ENCODE measurements at places on chromosomes 1 and 21. TPM values are rescaled to one million over a fixed set of nuclear protein-coding genes. Genes with fewer than 3 reads are reported as not detected.

DNA sequence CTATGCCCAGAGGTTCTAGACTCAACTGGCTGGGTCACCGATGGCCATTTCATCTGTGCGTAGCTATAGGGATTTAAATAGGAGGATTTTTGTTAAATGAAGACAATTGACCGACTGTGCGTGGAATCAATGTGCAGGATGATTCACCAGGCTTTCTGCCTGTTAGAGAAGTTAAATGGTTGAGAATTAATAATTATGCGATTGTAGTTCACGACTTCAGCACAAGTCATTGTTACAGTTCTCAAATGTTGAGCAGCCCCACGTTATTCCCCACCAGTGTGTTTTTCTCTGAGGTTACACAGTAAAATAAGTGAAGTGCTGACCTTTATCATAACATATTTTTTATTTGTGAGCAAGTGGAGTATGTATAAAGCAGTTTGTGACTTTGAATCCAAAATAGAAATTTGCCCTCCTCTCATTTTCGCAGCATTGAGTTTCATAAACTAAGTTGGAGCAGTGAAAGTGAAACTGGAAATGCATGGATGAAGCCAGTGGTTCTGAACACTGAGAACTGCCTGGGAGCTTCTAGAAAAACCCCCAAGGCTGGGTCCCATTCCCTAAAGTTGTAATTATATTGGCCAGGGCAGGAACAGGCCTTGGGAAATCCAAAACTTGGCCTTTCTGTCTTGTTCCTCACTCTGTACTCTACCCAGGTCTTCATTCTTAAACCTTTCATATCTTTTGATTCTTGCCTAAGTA, 102.6 kb downstream of the GALNT2 start:
- no peak for DNase-seq

Gene ANP32E
- polyA plus RNA-seq, result 121 TPM

GRCh38 chr1:237700181-237700580, 190.5 kb downstream of the ZP4 start:
- no peak for DNase-seq

- DNase-seq, result no peak
Measured at GRCh38 chr1:156550346-156550745, 22.0 kb downstream of the IQGAP3 start.

DNA sequence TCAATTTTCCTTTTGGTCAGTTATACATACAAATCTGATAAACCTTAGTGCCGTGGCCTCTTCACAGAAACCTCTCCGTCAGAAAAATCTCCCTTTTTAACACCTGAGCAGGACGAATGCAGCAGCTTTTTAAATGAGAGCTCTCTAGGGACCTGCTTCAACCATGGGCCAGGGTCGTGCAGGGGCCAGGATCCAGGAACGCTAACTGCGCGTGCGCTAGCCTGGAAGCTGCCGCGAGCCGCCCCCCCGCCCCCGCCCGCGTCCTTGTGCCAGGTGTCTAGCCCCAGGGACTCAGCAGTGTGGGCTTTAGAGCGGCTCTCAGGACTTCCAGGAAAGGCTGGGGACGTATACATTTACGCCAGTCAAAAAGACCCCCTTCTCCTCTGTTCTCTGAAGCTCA, 136.8 kb upstream of the FMN2 start:
- DNase-seq, result no peak

Gene RAP1GAP
- 24.1 TPM for polyA plus RNA-seq

DNA sequence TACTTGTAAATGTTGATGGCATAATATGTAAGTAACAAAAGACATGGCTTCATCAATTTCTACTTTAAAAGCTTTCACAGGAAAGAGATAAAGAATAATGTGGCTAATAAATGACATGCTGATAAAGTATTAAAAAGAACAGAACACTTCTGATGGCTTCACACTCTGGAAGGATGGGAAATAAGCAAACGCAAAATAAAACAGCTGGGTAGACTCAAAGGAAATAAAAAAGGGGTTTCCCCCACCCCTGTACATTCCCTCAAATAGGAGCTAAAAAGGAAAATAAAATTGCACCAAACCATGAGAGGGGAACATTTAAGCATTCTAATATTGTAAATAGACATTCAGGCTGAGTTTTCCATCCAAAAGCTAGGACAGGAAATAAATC, 27.0 kb upstream of the DYRK1A start:
- DNase-seq, result no peak

Gene CASQ2
- polyA plus RNA-seq, result 0.42 TPM

DNA sequence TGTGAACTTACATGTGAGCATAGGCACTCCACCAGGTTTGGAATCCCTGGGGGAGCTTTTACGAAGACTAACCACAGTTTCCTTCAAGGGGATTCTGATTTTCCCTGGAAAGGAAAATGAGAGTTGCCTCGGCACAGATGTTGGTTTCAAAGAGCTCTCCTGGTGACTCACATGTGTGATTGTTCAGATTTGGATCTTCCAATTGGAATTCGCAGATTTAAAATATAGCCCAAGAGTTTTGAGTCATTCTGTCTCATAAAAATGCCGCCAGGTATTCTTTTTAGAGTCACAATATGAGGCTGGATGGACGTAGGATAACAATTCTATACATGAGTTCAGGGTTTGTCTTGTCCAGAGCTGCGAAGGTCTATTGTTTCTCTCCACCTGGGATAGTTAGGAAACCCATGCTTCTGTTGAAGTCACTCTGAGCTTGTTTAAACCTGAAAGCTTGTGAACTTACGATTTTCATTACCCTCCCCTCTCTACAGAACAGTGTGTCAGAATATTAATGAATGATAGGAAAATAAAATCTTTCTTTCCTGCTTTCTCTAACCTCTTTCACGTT, 64.9 kb downstream of the TGFB2 start:
- DNase-seq, result no peak

GRCh38 chr1:173126421-173126820, 75.7 kb upstream of the TNFSF18 start:
- no peak for DNase-seq

DNA sequence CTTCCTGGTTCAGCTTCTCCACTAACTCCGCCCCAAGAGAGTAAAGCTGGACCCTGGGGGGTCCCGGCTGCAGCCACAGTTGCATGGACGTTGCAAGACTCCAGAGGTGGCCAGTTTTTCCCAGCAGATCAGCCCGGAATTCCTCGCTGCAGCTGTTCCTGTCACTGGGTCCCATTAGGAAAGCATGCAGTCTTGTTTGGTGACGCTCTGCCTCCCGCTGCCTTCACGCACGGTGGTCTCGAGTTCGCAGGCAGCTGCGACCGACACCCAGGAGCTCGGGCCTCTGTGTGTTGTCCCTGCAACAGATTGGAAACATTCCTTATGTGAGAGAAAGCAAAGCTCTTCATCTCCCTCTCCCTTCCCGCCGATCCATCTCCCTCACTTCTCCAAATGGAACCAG, 162.8 kb downstream of the PRDM16 start:
- no peak for DNase-seq

DNA sequence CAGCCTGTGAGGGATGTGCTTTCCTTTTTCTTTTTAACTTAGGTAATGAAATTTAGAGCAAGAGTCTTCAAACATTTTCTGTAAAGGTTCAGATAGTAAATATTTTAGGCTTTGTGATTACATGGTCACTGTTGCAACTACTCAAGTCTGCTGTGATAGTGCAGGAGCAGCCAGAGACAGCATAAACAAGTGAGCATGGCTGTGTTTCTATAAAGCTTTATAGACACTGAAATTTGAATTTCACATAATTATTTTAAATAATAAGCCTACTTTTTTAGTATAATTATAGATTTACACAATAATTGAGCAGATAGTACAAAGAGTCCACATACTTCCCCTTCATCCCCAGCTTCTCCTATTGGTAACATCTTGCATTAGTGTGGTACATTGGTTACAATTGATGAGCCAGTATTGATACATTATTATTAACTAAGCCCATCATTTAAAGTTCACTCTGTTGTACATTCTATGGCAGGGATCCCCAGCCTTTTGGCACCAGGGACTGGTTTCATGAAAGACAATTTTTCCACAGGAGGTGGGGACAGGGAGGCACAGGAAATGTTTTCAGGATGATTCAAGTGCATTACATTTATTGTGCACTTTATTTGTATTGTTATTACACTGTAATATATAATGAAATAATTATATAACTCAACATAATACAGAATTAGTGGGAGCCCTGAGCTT, 3.0 kb downstream of the ATF6 start:
- no peak for DNase-seq

DNA sequence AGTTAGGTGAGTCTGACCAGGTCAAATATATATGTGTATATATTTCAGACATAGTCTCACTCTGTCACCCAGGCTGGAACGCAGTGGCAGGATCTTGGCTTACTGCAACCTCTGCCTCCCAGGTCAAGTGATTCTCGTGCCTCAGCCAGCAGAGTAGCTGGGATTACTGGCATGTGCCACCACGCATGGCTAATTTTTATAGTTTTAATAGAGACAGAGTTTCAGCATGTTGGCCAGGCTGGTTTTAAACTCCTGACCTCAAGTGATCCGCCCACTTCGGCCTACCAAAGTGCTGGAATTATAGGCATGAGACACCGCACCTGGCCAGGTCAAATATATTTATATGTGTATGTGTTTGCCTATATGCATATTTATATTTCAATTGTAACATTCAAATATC, 581.5 kb upstream of the B3GALT2 start:
- peak; percentile 20 for DNase-seq

- DNase-seq, result no peak
Measured at GRCh38 chr21:22711636-22712035, 1713.4 kb downstream of the NCAM2 start.

DNA sequence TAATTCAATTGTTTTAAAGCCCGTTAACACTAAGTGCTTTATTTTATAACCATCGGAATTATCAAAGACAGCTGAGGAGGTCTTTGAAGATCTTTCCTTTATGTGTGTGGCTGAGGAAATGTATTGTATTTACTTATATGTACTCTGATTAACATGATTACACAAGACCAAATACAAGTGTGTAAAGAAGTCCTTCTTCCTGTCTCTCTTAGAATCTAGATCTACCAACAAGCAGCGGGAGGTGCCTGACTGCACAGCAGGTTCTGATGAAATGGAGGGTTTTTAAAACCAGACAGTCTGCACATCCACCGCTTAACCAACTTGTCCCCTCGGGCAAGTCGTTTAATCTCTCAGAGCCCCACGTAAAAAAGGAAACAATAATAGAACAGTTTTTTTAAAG, 240.5 kb upstream of the MAP1LC3C start:
- DNase-seq, result no peak

GRCh38 chr1:2151252-2151651, 43.3 kb downstream of the FAAP20 start:
- no peak for DNase-seq

Gene CITED4
- polyA plus RNA-seq, result 7.7 TPM

GRCh38 chr1:226125831-226126230, 60.7 kb downstream of the ACBD3 start:
- DNase-seq, result no peak

Gene C1orf210
- 24.3 TPM for polyA plus RNA-seq

- DNase-seq, result no peak
Measured at GRCh38 chr1:85421179-85421578, 43.8 kb downstream of the DDAH1 start.

GRCh38 chr1:209416716-209417115, 166.8 kb upstream of the CAMK1G start:
- no peak for DNase-seq

GRCh38 chr1:44507490-44508396, 102.7 kb downstream of the RNF220 start:
- no peak for DNase-seq

Gene HES3
- not detected for polyA plus RNA-seq

Gene GPR3
- 0.88 TPM for polyA plus RNA-seq

- no peak for DNase-seq
Measured at GRCh38 chr1:207035877-207036551, 3.5 kb upstream of the C1orf116 start.

DNA sequence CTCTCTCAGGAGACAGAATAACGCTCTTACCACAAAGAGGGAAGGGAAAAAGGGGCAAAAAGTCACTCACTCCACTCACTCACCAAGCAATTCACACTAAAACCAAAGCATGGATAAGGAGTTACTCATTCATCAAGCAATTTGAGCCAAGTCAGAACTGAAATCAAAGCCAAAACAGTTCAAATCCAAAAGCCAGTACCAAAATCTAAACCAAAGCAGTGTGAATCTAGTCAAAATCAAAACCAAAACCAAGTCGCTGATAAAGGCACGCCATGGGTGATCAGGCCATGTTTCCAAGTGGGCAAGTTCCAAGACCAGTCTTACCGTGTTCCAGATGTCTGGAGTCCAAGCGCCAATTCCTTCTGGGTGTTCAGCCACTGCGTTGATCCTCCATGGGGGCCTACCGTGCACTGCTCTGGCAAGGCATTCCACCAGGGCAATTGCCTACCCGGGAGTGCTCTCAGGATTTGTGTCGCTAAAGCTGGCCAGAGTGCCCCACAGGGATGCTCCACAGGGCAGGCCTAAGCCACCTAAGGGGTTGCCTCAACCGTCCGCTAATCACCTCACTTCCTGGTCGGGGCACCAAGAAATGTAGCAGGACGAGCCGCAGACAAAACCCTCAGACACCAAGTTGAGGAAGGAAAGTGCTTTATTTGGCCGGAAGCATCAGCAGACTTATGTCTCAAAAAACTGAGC, 142.3 kb downstream of the TRIM33 start:
- no peak for DNase-seq

GRCh38 chr1:33820804-33821203, 43.1 kb upstream of the HMGB4 start:
- no peak for DNase-seq

Gene PROK1
- polyA plus RNA-seq, result 0.22 TPM

DNA sequence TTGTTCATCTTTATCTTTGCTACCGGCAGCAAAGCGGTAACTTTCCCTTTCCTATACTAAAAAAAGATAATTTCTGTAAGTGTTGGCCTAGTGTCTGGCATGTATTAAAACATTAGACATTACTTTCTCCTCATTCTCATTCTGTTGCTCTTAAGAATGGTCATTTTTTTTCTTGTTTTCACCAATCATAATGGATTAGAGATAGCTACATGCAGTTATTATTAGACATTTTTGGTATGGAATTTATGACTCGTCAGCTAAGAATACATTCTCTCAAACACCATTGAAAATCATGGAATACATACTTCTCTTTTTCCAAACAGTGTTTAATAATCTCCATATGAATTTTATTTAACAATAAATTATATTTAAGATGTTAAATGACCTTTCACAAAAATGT, 1154.6 kb downstream of the BRINP3 start:
- no peak for DNase-seq

Gene RGS1
- 0.68 TPM for polyA plus RNA-seq

- no peak for DNase-seq
Measured at GRCh38 chr1:3521426-3521825, 67.0 kb downstream of the ARHGEF16 start.

DNA sequence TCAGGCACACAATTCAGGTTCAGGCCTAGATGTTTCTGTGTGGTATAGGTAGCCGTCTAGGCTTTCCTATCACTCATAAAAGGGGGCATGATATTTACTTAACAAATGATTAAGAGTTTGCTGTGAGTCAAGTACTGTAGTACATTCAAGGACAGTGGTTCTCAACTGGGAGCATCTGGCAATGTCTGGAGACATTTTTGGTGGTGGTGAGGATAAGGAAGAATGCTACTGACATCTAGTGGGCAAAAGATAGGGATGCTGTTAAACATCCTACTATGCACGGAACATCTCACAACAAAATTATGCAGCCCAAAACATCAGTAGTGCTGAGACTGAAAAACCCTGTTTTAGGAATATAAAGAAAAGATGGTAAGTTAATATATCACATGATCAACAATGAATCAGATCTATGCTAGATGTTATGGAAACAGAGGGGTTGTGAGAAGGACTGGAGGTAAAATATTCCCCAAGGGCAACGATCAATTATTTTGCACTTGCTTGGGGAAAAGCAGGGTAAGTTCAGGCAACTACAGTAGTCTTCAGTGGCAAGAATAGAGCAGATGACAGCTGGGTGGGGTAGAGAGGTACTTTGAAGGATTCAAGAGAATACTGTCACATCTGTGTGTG, 4.9 kb downstream of the DNTTIP2 start:
- peak; percentile 4 for DNase-seq

Gene LRRC38
- not detected for polyA plus RNA-seq

- no peak for DNase-seq
Measured at GRCh38 chr1:20154301-20154831, 15.2 kb downstream of the PLA2G2F start.
